Osteocyte (in vitro differentiated cells): ENCODE measurements at places on chromosomes 1 and 21. TPM values are rescaled to one million over a fixed set of nuclear protein-coding genes. Genes with fewer than 3 reads are reported as not detected.

GRCh38 chr1:23838401-23838866 lies 13.2 kb upstream of the HMGCL start:
- DNase-seq: peak; percentile 88
- peaks cover 8% of the 10 kb centered on the region for H3K4me1 ChIP-seq
- H3K27me3 ChIP-seq: peaks cover 29% of the 10 kb centered on the region
- peak overlapping the region; percentile 76 for H3K4me3 ChIP-seq
- no peaks in the 10 kb centered on the region for H3K36me3 ChIP-seq

GRCh38 chr1:224219011-224219611 lies 36.1 kb downstream of the DEGS1 start:
- H3K4me1 ChIP-seq: peaks cover 6% of the 10 kb centered on the region
- no peak overlapping the region for H3K27ac ChIP-seq
- H3K36me3 ChIP-seq: no peaks in the 10 kb centered on the region
- H3K4me3 ChIP-seq: no peak overlapping the region

- no peak overlapping the region for H3K27ac ChIP-seq
- H3K36me3 ChIP-seq: no peaks in the 10 kb centered on the region
- H3K4me3 ChIP-seq: no peak overlapping the region
- H3K4me1 ChIP-seq: peaks cover 10% of the 10 kb centered on the region
- no peak for DNase-seq
- H3K27me3 ChIP-seq: no peaks in the 10 kb centered on the region
Measured at GRCh38 chr1:174164826-174165225, 5.5 kb downstream of the RABGAP1L start.

GRCh38 chr1:235746245-235746644 lies 96.7 kb upstream of the GNG4 start:
- H3K27me3 ChIP-seq: no peaks in the 10 kb centered on the region
- H3K4me3 ChIP-seq: no peak overlapping the region
- no peak overlapping the region for H3K27ac ChIP-seq

DNA sequence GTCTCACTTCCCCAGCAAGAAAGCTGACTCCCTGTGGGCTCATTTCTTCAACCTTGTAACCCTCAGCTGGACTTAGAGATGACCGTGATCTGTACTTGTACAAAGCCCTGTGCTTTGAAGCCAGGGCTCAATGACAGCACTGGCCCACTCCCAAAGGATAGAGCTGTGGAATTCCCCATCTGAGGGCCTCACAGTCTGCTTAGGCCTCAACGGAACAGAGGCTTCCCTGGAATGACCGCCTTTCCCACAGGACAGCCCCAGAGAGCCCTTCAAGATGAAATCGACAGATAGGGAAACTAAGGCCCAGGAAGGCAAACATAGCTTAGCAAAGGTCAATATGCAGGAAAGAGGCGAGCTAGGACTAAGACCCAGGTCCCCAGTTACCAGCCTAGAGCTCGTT lies 11.5 kb downstream of the SLC9A1 start:
- H3K27ac ChIP-seq: peak overlapping the region; percentile 20
- DNase-seq: no peak
- H3K4me3 ChIP-seq: no peak overlapping the region
- no peaks in the 10 kb centered on the region for H3K36me3 ChIP-seq

- H3K27ac ChIP-seq: no peak overlapping the region
- DNase-seq: no peak
- H3K4me3 ChIP-seq: no peak overlapping the region
- peaks cover 41% of the 10 kb centered on the region for H3K4me1 ChIP-seq
Measured at GRCh38 chr1:56056438-56057287, 522.7 kb downstream of the PLPP3 start.

DNA sequence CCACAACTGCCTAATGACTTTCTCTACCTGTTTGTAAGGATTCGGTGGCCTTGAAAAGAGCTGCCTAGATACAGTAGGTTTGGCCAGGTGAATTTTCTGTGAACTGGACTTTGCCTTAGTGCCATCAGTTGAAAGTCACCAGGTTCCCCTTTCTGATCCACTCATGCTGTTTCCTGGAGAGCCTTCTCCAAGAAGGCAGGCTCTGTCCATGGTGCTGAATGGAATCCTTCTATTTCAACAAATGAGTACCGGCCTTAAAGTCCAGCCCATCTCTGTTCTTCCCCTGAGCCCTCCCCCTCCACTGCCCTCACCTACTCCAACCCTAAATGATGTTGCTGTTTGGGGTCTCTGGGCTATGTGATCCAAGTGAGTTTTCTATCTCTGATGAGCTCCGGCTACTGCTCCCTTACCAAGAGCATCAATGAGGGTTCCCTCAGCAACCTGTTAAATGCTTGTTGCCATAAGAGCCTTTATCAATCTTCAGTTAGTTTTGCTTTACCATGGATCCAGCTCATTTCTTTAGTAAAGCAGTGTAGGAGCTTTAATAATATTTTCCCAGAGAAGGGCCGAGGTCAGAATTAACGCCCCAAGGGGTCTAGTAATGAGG lies 500.4 kb downstream of the PTPRU start:
- H3K36me3 ChIP-seq: no peaks in the 10 kb centered on the region
- no peak overlapping the region for H3K27ac ChIP-seq
- DNase-seq: no peak
- H3K27me3 ChIP-seq: no peaks in the 10 kb centered on the region
- H3K4me1 ChIP-seq: no peaks in the 10 kb centered on the region

DNA sequence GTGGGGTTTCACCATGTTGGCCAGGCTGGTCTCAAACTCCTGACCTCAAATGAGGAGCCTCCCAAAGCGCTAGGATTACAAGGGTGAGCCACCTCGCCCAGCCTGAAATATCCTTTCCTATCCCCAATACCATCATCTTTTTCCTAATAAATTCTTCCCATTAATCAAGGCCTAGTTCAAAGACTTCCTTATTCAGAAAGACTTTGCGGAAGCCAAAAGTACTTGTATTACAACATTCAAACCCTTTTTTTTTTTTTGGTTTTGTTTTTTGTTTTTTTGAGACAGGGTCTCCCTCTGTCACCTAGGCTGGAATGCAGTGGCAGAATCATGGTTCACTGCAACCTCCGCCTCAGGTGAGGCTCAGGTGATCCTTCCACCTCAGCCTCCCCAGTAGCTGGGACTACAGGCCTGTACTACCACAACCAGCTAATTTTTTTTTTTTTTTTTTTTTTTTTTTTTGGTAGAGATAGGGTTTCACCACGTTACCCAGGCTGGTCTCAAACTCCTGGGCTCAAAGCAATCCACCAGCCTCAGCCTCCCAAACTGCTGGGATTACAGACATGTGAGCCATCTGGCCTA lies 7.6 kb downstream of the SLC19A2 start:
- no peak overlapping the region for H3K27ac ChIP-seq
- H3K27me3 ChIP-seq: no peaks in the 10 kb centered on the region
- H3K4me1 ChIP-seq: peaks cover 2% of the 10 kb centered on the region
- H3K4me3 ChIP-seq: no peak overlapping the region

DNA sequence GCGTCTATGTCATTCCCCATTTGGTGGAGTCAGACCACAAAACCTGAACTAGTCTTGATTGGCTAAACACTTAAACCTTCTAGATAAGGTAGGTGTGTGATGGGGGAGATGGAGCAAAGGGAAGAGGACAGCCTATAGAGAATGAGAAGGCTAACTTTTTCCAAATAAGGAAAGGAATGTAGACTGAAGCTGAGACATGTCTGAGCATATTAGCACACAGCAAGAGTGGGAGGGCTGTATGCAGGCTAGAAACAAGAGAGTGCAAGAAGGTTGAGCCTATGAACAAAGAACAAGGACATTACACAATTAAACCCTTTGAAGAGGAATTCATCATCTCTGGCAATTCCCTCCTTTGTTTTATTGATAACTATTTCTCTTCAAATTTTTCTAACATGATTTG lies 89.2 kb upstream of the OLFM3 start:
- no peak overlapping the region for H3K27ac ChIP-seq
- no peaks in the 10 kb centered on the region for H3K4me1 ChIP-seq
- no peaks in the 10 kb centered on the region for H3K27me3 ChIP-seq
- H3K36me3 ChIP-seq: no peaks in the 10 kb centered on the region
- no peak for DNase-seq
- H3K4me3 ChIP-seq: no peak overlapping the region

DNA sequence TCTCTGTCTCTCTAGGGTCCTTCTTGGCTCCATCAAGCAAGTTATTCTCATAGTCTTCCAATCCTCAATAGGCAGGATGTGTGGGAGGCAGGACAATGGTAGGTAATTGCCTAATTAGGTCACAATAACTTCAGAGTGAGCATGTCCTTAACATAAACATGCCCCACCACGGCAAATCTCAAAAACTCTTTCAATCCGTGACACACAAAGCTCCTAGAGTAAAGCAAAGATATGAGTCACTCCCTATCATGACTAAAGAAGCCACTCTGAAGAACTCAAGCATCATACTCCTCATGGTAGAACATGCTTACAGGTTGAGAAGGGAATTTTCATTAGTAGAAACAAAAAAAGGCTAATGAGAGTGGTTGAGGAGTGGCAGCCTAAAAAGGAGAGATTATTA lies 4.9 kb downstream of the HAO2 start:
- H3K4me3 ChIP-seq: no peak overlapping the region
- peaks cover 33% of the 10 kb centered on the region for H3K27me3 ChIP-seq
- no peaks in the 10 kb centered on the region for H3K36me3 ChIP-seq

DNA sequence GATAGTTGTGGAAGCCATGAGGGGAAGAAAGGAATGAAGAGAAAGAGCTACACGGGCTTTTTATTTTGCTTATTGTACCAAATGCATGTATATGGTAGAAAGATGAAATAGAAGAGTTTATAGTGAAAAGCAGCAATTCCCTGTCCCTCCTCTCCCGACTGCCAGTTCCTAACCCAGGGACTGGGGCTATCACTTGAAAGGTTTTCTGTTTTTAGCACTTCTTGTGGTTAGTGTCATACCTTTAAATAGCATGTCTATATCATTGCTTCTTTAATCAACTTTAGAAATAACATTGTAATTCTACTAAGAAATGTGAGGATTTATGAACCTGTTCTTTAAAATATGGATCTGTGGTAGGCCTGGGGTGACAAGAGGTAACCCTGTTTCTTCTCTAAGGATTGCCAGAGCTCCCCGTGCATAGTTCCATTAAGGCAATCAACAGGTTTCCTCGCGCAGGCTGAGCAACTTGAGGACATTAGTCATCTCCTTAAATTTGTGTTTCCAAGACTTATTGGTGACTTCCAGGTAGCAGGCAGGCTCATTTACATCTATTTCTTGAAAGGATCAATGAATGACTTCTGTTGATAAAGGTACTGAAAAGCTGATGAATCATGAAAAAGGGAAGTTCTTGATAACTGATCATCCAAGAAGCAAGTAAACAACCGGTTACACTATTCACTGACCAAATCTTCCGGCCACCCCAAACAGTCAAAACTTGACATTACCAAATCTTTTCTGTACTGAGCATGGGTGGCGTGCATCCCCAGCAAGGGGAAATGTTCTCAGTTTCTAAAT lies 37.8 kb upstream of the S1PR1 start:
- peaks cover 5% of the 10 kb centered on the region for H3K4me1 ChIP-seq
- no peak overlapping the region for H3K4me3 ChIP-seq

DNA sequence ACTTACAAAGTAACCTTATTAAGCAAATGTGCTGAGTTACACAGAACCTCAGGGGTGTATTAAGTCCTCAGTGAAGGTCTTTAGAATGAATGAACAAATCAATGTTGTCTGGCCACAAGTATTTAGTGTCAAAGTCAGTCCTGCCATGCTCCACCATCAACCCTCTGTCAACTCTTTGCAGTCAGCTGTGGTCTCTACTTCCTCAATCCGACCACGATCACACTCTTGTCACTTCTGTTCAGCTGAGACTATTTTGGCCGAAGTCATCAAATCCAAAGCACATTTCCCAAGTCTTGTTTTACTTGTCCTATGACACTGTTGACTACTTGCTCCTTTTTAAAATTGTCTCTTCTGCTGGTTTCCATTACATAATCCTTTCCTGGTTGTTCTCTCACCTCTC lies 173.5 kb downstream of the ST6GALNAC5 start:
- peaks cover 14% of the 10 kb centered on the region for H3K4me1 ChIP-seq
- H3K27me3 ChIP-seq: no peaks in the 10 kb centered on the region
- peak overlapping the region; percentile 69 for H3K27ac ChIP-seq

DNA sequence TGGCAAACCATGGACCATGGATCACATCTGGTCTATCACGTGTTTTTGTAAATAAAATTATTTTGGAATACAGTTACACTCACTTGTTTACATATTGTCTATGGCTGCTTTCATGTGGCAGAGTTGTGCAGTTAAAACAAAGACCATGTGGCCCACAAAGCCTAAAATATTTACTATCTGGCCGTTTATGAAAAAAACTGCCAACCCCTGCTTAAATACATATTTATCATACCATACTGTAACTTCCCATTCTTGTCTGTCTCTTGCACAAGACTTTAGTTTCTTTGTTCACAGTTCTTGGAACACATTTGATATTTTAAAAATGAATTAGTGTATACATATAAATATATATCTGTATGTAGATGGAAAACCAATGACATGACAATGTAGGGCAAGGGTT lies 141.5 kb downstream of the PAPPA2 start:
- no peaks in the 10 kb centered on the region for H3K4me1 ChIP-seq
- H3K27me3 ChIP-seq: no peaks in the 10 kb centered on the region
- H3K4me3 ChIP-seq: no peak overlapping the region
- no peak for DNase-seq

DNA sequence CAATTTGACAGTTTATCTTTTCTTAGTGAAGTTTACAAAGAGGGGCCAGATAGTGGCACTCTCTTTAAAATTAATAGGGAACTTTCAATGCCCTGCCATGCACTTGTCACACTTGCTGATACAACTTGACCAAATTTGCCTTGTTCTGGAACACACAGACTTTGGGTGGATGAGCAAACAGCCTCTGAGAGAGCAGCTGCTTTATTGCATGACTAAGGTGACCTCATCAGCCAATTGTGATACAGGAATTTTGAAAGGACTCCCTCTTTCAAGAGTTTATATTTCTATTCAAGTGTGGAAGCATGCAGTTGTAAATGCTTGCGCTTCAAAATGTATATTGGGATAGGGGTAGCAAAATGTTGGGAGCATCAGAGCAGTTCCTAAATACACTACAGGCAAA lies 2.1 kb upstream of the RGS1 start:
- no peak overlapping the region for H3K27ac ChIP-seq
- no peaks in the 10 kb centered on the region for H3K27me3 ChIP-seq

DNA sequence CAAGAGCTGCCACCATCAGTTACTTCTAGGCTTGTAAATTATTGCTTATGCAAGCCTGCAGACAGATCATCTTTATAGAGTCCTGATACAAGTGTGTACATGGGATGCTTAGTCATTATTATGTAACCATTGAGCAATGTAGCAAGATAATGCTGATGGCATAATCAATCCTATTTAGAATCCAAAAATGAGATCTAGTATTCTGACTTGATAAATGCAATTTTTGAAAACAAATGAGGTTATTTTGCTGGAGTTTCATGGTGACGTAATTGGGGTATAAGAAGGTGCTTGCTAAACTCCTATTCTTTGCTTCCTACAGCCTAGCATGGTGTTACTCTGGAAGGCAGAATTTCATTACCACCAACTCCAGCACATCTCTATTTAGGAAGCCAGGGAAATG lies 801.7 kb upstream of the PRMT6 start:
- no peaks in the 10 kb centered on the region for H3K27me3 ChIP-seq
- H3K4me3 ChIP-seq: no peak overlapping the region
- H3K27ac ChIP-seq: no peak overlapping the region
- no peaks in the 10 kb centered on the region for H3K36me3 ChIP-seq

- H3K4me1 ChIP-seq: peaks cover 25% of the 10 kb centered on the region
- H3K27me3 ChIP-seq: peaks cover 10% of the 10 kb centered on the region
- peak overlapping the region; percentile 56 for H3K27ac ChIP-seq
- H3K4me3 ChIP-seq: no peak overlapping the region
- no peak for DNase-seq
Measured at GRCh38 chr1:220368352-220369265, 96.4 kb upstream of the RAB3GAP2 start.

The PHF13 gene
- 24.0 and 28.9 TPM in 2 replicates for total RNA-seq

The NTMT2 gene
- not detected in 2 replicates for total RNA-seq

The SPATA21 gene
- not detected in 2 replicates for total RNA-seq

The S100A10 gene
- total RNA-seq: 227 and 234 TPM in 2 replicates

The BTG2 gene
- 31.2 and 33.7 TPM in 2 replicates for total RNA-seq

The AQP10 gene
- not detected in 2 replicates for total RNA-seq

The BARHL2 gene
- total RNA-seq: not detected in 2 replicates

The SPRR2G gene
- not detected in 2 replicates for total RNA-seq

The ACKR1 gene
- not detected in 2 replicates for total RNA-seq

The RNU1-3 gene
- 2,650 and 2,859 TPM in 2 replicates for total RNA-seq

The CHAF1B gene
- 4.9 and 5.5 TPM in 2 replicates for total RNA-seq
